ENCODE measurements at places on chromosomes 11 and 22. TPM values are rescaled to one million over a fixed set of nuclear protein-coding genes. Genes with fewer than 3 reads are reported as not detected.

The EMID1 gene
- polyA plus RNA-seq, result 7.0 TPM

The SLC3A2 gene
- 126 TPM for polyA plus RNA-seq

DNA sequence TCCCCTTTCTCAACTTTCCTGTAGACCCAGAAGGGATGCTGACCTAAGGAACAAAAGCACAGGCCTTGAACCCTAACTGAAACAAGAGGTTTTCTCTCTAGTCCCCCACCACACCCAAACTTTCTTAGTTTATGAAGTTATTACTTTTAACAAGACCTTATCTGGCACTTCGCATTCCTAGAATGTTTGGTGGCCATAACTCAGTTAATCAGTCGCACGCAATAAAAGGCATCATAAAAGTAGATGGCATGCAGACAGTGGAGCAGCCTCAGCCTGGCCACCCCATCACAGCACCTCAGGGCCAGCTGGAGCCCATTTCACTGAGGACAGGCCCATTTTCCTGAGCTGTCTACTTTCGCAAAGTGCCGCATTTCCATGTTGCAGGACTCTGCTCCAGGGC lies 301.9 kb downstream of the OPCML start:
- DNase-seq, result no peak

DNA sequence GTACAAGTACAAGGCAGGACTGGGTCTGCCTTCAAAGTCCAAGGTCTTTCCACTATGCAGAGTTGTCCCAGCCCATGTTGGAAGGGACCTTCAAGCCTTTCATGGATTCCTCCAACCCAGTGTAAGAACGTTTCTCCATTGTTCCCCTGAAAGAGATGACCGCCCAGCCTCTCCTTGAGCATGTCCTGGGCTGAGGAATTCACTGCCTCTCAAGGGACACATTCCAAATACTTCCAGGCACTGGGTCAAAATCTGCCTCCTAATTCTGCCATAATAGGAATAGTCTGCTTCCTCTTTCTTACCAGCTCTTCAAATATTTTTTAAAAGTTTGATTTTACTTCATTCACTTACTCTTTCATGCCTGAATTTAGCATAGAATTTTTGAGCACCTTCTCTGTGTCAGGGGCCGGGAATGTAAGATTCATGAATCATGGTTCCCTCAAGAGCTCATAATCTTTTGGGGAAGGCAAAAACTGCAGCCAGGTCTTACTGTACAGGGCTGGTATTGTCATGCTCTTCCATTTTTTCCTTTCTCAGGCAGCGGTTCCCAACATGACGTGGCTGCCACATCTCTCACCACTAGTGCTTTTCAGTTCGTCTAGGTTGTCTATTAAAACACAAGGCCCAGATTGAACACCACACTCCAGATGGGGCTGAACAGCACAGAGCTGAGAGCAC lies 143.3 kb upstream of the TBCEL start:
- DNase-seq, result no peak

The MMP11 gene
- polyA plus RNA-seq, result 5.6 TPM

The TEX12 gene
- 0.09 TPM for polyA plus RNA-seq

The ASPHD2 gene
- 0.53 TPM for polyA plus RNA-seq

- DNase-seq, result no peak
Observed at GRCh38 chr11:35655856-35656255, 6.7 kb upstream of the TRIM44 start.

The TSPAN32 gene
- polyA plus RNA-seq, result 1.7 TPM

DNA sequence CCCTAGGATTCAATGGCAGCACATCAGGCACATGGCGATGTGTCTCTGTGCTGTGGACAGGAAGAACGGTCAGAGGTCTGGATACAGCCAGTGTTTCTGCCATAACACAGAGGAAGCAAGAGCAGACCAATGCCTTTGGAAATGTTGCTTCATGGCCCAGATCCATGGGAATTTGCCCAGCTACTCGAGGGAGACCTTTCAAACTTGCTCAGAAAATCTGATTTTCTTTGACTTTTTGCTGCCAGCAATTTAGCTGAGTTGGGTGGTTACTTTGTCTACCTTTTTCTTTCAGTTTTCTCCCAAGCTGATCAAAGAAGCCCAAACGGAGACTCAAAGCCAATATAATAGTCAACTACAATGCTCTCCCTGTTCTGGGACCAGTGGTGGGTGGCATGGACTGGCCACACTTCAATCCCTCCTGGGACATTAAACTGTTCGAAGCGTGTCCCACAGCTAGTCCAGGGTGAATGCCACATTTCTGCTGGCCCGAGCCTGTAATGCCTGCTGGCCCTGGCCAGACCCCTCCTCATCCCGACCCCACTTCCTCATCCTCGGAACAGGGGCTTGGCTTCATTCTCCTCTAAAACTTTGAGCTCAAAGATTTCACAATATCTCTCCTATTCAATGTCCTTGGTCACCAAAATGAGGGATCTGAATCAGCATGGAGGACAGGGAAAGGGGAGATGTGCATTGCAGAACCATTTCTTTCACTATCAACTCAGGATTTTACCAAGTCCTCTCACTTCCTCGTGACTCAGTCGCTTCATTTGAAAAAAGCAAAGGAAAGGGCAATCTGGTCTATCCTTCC lies 93.3 kb downstream of the ABTB2 start:
- no peak for DNase-seq

DNA sequence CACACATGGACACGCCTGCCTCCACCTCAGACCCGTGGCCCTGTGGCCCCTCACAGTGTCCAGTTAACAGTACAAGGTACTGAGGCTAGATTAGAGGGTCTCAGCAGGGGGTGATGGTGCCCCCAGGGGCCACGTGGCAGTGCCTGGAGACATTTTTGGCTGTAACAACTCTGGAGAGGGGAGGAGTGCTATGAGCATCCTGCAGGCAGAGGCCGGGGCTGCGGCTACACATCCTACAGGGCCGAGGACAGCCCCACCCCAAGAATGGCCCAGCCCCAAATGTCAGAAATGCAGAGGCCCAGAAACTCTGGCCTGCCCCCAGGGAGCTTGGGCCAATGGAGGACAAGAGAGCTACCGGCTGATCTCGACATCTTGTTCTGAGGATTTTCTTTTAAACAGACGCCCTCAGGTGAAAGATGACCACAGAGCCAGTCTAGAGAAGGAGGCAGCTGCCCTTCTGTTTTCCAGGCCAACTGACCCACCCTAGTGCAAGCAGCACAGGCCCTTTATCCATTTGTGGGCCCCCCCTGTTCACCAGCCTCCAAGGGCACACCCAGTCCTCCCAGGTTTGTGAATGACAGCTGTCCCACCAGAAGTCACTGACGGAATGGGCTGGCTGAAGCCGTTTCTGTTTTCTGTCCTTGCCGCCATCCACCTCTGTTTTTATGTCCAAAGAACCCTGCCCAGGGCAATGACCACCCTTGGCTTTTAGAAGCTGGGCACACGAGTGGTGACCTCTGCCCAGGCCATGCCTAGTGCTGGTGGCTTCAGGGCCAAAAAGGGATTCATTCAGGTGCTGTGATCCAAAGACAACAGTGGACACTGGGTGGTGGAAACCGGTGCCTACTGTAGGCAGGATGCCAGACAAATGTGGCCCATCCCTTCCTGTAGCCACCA lies 85.2 kb upstream of the LINC01488 start:
- DNase-seq, result no peak

The BTBD18 gene
- not detected for polyA plus RNA-seq

The OR5P2 gene
- not detected for polyA plus RNA-seq

The PRR5L gene
- 3.6 TPM for polyA plus RNA-seq

The OR4A16 gene
- polyA plus RNA-seq, result not detected

DNA sequence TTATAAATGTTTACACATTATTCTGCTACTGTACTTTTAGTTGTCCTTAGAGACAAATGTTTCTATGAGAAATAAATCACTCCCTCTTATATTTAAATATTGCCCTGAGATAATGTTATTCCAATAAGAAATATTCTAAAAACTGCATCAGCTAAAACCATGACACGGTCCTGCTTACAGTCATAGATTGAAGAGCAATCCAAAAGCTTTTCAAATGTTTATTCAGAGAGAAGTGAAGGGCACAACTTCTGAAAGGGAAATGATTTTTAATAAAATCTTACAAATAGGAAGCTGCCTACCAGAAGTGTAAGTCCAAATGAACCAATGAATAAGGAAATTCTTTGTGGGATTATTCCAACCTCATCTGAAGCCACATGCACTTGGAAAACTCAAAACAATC lies 49.2 kb downstream of the STK33 start:
- no peak for DNase-seq

DNA sequence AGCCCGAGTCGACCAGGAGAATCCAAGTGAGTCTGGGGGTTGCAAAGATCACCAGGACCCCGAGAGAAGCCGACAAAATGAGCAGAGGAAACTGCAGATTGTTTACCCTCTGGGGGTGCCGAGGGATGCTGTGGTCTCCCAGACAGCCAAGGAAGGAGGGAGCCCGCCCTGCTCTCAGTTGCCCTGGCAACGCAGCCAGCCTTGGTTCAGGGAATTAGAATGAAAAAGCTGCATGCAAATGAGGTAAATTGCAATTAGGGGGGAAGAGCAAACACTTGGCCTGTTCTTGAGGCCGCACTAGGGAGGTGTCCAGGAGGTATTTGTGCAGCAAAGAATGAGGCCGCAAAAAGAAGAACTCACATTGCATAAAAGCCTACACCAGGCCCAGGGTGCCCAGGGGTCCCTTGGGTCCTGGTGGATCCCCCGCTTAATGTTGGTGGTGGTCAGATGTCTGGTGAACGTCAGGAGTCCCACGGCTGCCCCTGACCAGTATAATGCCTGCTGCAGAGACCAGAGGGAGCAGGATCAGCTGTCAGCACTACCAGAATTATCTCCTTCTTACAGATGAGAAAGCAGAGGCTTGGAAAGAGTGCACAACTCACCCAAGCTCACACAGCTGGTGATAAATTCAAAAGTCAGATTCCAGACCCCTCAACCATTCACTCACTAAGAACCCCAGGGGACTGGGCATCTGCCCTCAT lies 40.3 kb upstream of the ATXN10 start:
- DNase-seq, result no peak

- DNase-seq, result no peak
Observed at GRCh38 chr11:42237701-42238235, 778.3 kb upstream of the LRRC4C start.

All from urinary bladder (tissue), 4 donors.